ENCODE measurements at places on chromosomes 7 and 10. TPM values are rescaled to one million over a fixed set of nuclear protein-coding genes. Genes with fewer than 3 reads are reported as not detected.

GRCh38 chr10:106435081-106435480 is 729.4 kb downstream of the SORCS1 start:
- no peak for DNase-seq

- peak; percentile 71 for DNase-seq
Measured at GRCh38 chr10:6014241-6014761, 37.0 kb upstream of the IL15RA start.

DNA sequence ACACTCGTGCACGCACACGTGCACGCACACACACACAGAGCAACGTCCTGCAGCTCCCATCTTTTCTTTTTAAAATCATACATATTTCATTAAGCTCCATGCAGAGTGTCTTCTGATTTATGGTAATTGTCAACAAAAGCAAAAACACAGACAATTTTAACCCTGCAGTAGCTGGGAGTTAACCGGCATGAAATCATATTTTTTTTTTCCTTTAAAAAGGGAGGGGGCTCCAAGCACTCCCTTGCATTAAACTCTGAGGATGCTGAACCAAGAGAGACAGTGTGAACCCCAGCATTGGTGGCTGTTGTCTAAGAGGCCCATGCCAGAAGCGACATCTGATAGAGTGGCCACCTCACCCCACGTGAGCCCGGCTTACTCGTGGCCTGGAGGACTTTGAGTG is 542.6 kb downstream of the DNAJB6 start:
- DNase-seq = no peak

The NANOS1 gene
- under 0.01 TPM for total RNA-seq

The TUBAL3 gene
- total RNA-seq = not detected

DNA sequence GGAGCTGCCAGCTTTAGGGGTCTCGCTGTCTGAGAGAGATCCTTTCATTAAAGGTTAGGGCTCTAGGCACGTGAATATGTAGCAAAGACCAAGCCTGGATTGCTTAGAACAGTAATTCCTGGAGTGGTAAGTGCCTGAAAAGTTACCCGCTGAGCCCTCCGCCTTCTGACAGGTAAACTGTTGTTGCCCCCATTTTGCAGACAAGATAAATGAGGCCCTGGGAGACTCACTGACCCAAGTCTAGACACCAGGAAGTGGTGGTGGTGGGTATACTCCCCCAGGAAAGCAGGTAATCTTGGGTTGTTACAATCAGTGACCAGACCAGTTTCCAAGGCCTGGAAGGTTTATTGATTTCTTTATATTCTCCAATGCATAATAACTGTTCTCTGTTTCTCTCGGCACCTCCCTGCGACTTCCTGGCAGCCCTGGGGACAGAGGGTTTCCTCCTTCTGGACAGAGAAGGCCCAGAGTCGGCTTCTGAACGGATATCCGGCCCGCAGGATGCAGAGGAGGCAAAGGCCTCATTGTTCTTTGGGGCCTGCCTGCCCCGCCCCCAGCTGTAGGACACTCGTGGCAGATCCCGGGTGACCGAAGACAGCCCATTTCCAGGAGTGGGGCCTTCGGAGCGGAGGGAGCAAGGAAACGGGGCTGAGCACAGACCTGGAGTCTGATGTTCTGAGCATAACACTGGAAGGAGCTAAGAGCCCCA is 1.3 kb upstream of the GRK5 start:
- no peak for DNase-seq

- DNase-seq = no peak
Measured at GRCh38 chr10:9056521-9056920, 1002.0 kb downstream of the GATA3 start.

- no peak for DNase-seq
Measured at GRCh38 chr7:140225562-140226249, 48.9 kb upstream of the KDM7A start.

DNA sequence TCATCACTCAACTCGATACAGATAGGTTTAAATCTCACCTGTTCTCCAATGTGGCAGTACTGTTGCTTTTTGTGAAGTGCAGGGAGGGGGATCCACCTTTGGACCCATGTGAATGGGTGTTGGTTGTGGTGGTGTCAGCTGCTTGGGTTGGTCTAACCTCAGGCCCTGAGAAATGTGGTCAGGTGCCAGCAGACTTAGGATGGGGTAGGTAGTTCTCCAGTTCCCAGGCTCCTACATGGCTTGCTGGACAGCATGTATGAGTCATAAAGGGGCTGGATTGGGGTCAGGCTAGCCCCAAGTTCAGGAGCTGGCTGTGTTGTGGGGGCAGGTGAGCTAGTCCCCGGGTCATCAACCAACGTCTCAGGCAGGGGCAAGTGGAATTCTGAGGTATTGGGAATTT is 472.6 kb upstream of the CNTNAP2 start:
- DNase-seq = no peak

The KCNMA1 gene
- 14.2 TPM for total RNA-seq

- no peak for DNase-seq
Measured at GRCh38 chr7:157503229-157503628, 166.4 kb downstream of the DNAJB6 start.

The ADAM22 gene
- not detected for total RNA-seq

- DNase-seq = no peak
Measured at GRCh38 chr10:129462257-129462795, 4.7 kb upstream of the MGMT start.

- peak; percentile 17 for DNase-seq
Measured at GRCh38 chr10:84469470-84469869, 141.1 kb downstream of the CCSER2 start.

- peak; percentile 76 for DNase-seq
Measured at GRCh38 chr10:94137747-94138146, 144.0 kb downstream of the PLCE1 start.

DNA sequence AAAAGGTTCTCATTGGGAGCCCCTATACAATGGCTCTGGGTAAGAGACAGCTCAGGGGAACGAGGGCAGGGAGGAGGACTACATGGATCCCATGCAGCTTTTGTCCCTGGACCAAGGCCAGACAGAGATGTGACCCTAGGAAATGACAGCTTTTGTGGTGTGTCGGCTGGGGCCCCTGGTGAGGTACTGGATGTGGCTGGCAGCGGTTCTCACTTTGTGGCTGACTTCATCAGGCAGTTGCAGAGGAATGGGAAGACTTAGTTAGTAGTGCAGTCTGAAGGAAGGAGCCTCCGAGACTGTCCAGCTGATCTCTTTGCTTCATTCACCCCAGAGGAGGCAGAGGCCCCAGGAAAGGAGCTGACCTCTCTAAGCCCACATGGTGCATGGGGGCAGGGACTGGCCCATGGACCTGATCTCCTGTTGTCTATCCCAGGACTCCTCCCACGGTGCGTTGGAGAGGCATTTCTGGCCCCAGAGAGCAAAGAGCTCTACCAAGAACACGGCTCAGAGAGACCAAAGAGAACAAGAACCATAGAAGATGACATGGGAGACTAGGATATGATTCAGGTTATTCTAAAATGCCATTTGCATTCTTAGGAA is 202.9 kb downstream of the RPS24 start:
- no peak for DNase-seq

The LOXL4 gene
- 507 TPM for total RNA-seq

The CYP3A5 gene
- total RNA-seq = not detected

DNA sequence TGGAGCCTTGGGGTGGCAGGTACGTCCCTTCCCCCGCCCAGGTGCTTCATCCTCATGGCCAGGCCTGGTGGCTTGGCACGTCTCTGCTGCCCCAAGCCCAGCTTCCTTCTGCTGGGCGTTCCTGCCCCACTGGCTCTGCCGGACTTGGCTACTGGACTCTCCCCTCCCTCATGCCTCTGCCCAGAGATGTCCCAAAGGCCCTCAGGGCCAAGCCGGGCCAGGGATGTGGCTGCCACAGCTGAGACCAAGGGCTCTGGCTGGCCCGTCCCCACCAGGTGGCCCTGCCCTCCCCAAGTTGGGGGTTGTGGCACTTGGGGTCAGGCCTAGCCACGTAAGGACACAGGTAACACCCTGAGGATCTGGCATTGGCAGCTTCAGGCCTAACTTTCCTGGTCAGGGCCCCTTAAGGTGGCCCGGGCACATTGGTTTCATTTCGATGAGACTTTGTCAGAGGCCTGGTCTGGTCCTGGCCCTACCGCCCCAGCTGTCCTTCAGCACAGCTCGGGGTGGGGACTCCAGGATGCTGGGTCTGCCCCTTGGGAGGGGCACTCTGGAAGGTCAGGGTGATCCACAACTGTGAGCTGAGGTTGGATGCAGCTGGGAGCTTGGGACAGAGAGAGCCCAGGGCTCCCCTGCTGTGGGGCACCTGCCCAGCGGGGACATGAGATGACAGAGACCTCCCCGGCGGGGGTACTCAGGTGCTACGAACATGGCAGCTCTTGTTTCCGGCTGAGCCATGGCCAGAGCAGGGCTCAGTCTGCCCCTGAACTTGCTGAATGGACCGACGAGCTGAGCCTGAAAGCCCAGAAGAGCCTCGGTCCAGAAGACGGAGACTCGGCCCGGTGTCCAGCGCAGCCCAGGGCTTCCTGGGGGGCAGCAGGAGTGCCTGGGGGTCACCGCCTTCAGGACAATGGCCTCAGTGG is 2.9 kb downstream of the BHLHA15 start:
- no peak for DNase-seq

The NPSR1 gene
- total RNA-seq = not detected

DNA sequence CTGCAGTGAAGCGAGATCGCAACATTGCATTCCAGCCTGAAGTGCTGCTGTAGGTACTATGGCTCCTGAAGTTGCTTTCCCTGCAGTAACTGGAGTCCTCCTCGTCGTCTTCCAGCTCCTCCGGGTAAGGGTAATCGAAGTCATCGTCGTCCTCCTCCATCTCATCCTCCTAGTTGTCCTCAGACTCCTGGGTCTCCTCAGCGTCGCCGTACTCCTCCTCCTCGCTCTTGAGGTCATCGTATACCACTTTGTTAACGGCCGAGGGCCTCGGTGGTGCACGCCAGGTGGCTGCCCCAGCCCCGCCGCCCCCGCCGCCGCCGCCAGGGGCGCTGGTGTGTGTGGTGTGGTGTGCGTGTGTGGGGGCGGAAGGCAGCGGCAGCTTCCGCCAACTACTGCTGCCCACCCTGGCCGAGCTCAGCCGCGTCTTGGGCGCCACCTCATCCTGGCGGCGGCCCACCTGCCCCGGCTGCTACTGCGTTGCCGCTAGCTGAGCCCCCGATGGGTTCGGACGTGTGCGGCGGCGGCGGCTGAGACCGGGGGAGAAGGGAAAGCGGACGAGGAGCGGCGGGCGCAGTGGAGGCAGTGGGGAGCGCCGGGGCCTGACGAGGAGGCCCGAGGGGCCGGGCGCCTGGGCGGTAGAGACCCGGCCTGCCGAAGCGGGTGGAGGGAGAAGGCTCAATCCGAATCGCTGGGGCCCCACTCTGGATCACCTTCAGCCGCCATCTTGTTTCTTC is 11.8 kb upstream of the ACBD5 start:
- DNase-seq = peak; percentile 70

DNA sequence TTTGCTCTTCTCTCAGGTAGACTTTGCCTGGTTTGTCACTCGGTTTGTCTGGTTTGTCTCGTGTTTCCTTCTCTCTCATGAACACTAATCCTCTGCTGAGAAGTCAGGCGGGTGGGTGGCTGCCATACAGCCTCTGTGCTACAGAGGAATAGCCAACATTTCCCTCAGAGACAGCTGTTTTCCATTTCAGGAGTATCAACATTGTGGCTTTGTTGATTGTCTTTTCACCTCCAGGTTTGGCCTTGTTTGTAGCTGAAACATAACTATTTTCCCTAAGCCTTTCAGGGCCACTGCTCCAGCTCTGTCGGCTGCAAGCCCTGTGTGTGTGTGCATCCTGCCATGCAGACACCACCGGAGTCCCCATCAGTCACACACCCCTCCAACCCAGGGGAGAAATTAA is 122.8 kb downstream of the BAMBI start:
- DNase-seq = no peak

DNA sequence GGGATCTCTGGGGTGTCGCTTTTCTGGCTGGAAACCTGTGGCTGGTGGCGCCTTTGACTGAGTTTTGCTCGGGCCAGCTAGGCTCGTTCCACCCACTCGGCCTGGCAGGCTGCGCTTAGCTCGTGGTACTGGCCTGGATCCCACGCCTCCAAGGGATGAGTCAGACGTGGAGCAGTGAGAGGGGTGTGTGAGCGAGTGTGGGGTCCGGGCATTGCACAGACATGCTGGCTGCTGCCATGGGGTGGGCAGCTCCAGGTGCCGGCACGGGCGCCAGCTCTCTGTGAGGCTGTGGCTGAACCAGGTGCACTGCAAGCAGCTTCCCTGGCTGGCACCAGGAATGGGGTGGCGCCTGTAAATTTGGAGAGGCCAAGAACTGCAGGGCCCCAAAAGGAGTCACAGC is 63.1 kb upstream of the CACNA2D1 start:
- DNase-seq = peak; percentile 83

DNA sequence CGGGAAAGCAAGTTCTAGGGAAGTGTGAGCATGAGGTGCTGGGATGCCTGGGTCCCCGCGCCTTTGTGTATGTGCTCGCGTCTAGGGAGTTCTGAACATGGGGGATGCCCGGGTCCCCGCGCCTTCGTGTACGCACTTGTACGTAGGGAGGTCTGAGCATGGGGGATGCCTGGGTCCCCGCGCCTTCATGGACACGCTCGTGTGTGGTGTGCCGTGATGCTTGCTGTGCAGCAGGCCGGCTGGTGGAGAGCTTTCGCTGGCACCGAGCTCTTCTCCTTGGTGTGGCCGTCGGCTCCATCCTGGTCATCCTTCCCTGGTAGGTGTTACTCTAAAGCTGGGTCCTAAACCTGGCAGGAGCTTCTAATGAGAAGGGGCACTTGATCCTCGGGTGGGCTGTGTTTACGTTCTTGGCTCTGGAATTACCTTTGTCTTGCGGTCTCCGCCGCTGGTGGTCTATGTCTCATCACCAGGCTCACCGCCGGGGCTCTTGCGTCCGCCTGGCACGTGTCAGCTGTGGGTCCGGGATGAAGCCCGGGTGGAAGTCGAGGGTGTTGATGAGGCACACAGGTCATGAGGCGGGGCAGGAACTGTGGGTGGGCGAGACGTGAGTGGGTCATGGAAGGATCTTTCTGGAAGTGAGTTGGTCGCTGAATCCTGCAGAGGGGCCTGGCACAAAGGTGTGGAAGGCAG is 63.5 kb downstream of the DNAJB6 start:
- no peak for DNase-seq

The ACTL6B gene
- not detected for total RNA-seq

The DGKI gene
- total RNA-seq = 21.1 TPM

DNA sequence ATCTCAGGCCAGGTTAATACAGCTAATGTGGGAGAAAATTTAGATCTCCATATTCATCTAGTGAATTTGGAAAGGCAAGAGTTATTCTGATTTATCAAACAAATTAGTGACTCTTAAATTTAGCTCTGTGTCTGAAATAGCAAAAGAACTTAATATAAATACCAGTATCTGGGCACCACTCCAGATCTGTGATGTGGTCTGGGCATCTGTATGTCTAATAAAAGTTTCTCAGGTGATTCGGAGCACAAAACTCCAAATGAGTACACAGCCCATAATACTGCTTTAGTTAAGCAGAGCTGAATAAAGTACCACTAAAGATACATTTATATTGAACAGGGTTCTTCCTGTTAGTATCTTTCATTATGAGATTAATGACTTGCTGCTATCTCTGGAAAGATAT is 261.4 kb downstream of the BAMBI start:
- DNase-seq = no peak

- peak; percentile 4 for DNase-seq
Measured at GRCh38 chr10:36606234-36606839, 519.1 kb upstream of the ANKRD30A start.

DNA sequence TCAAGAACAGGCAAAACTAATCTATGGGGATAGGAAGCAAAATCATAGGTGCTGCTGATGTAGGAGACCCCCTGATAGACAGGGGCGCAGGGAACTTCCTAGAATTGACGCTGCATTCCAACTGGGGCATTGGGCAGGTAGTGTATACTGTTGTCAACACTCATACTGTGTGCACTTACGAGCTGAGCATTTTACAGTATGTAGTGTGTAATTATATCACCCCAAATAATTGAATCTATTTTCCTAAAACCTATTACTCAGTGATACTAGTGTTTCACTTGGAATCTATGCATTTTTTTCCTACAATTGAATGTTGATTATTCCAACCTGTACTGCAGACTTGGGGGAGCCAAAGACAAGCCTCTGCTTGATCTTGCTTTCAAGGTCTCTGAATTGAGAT is 207.0 kb upstream of the PRKCQ start:
- no peak for DNase-seq

The ELN gene
- 974 TPM for total RNA-seq
